ENCODE measurements at places on chromosomes 5 and 9.

- H3K27ac ChIP-seq = no peak overlapping the region
- H3K4me1 ChIP-seq = peaks cover 19% of the 10 kb centered on the region
- no peaks in the 10 kb centered on the region for H3K27me3 ChIP-seq
- H3K4me3 ChIP-seq = no peak overlapping the region
Observed at GRCh38 chr9:76562511-76562911, 103.5 kb downstream of the GCNT1 start.

DNA sequence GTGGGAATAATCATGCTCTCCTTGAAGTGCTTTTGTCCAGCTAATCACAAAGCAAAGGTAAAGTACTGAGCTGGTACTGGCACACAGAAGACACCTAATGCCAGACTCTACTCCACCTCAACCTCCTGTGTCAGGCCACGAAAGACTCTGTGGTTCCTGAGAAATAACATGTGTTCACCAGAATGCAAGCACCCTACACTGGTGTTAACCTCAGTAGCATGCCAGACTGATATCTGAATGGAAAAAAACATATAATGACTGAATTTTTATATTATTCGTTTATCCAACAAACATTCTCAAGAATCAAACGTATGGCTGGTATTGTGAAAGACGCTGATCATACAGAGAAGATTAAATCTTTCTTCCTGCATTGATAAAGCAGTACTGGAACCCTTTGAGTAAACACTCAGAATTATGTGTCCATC lies 97.1 kb upstream of the IFNE start:
- H3K4me1 ChIP-seq = no peaks in the 10 kb centered on the region
- H3K36me3 ChIP-seq = no peaks in the 10 kb centered on the region
- no peak for DNase-seq
- no peak overlapping the region for H3K4me3 ChIP-seq
- no peaks in the 10 kb centered on the region for H3K27me3 ChIP-seq
- H3K27ac ChIP-seq = no peak overlapping the region

DNA sequence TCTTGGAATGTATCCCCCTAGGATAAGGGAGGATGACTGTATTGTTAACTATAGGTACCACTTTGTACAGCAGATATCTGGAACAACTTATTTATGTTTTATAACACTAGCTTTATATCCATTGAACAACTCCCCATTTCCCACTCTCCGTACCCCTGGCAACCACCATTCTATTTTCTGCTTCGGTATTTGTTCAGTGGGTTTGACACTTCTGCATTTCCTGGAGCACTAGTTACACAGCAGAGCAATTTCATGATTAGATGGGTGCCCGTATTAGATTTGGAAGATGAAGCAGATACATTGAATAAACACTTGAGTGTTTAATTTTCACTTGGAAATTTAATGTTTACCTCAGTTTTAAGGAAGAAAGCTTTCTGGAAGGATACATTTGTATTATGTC lies 67.4 kb downstream of the SLC46A2 start:
- H3K4me1 ChIP-seq = peaks cover 5% of the 10 kb centered on the region
- H3K27ac ChIP-seq = no peak overlapping the region
- no peaks in the 10 kb centered on the region for H3K36me3 ChIP-seq
- DNase-seq = no peak

DNA sequence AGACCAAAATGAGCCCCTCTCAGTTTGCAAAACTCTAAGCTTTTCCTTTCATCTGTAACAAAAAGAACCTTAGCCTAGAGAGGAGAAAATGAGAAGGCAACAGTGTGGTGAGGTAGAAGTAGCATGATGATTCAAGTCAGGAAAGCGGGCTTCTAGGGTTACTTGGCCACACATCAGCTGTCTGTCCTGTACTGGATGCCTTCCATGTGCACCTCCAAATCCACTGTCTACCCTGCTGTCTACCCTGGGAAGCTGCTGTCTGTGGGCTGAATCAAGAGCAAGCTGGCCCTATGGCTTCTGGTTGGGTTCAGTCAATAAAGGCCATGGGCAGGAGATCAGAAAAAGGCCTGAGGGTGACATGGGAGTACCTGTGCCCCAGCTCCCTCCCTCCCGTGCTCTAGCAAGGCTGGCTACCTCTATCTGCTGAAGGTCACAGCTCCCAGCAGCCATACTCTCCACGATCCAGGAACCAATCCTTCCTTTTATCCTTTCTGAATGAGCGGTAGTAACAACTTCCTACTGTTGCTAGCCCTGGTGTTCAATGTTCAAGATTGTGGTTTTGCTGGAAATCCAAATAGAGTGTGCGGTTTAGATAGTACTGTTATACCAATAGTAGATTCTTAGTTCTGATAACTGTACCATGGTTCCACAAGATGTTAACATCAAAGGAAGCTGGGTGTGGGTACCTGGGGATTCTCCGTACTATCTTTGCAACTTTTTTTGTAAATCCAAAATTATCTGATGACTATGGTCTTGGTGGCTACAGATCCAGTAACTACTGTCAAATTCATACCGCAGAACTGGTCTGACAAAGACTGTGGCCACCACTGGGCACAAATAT lies 191.0 kb downstream of the ESM1 start:
- H3K36me3 ChIP-seq = no peaks in the 10 kb centered on the region
- no peak for DNase-seq

- H3K36me3 ChIP-seq = no peaks in the 10 kb centered on the region
- H3K27me3 ChIP-seq = peaks cover 6% of the 10 kb centered on the region
- no peak overlapping the region for H3K27ac ChIP-seq
- H3K4me1 ChIP-seq = peaks cover 5% of the 10 kb centered on the region
- DNase-seq = no peak
Observed at GRCh38 chr9:97772145-97772544, 75.0 kb upstream of the XPA start.

DNA sequence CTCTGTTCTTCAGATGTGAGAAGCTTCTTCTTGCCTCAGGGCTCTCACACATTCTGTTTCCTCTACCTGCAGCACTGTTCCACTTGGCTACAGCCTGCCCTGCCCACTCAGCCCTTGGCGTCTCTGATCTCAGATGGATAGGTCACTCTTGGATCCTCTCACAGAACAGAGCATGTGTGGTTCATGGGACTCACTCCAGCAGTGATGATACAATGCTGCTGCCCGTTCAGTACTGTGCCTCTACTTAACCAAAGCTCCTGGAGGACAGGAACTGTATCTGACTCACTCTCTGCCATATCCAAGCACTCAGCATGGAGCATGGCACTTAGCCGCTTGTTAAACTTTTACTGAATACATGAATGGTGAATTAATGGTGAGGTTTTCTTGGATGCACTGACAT lies 3.4 kb upstream of the SPINK4 start:
- H3K4me1 ChIP-seq = peaks cover 6% of the 10 kb centered on the region
- no peaks in the 10 kb centered on the region for H3K36me3 ChIP-seq
- peaks cover 11% of the 10 kb centered on the region for H3K27me3 ChIP-seq
- no peak for DNase-seq
- H3K27ac ChIP-seq = no peak overlapping the region
- no peak overlapping the region for H3K4me3 ChIP-seq

DNA sequence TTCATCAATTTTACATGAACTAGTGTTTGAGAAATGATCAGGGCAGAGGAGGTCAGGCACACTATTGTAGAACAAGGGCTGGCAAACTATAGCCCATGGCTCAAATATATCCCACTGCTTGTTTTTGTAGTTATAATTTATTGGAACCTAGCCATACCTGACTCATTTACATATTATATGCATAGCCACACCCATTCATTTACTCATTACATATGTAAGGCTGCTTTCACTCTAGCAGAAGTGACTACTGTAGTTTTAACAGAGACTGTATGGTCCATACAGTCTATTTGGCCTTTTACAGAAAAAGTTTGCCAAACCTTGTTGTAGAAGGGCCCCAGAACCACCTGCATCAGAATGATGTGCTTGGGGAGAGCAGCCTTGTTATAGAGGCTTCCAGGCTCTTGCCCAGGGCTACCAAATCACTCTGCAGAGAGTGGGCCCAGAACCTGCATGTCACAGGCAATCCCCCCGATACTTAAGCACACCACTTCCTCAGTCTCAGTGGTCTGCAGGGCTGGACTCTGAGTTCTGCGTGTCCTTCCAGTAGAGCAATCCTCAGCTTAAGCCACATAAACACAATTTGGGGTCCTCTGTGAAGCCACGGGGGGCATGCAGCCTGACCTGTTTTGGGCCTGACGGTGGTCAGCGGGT lies 6.7 kb downstream of the ANKS6 start:
- no peak overlapping the region for H3K27ac ChIP-seq
- H3K4me3 ChIP-seq = no peak overlapping the region
- H3K36me3 ChIP-seq = peaks cover 7% of the 10 kb centered on the region
- DNase-seq = no peak
- H3K4me1 ChIP-seq = peaks cover 12% of the 10 kb centered on the region
